BJ (cell line): ENCODE measurements at places on chromosomes 16 and 17. TPM values are rescaled to one million over a fixed set of nuclear protein-coding genes. Genes with fewer than 3 reads are reported as not detected.

DNA sequence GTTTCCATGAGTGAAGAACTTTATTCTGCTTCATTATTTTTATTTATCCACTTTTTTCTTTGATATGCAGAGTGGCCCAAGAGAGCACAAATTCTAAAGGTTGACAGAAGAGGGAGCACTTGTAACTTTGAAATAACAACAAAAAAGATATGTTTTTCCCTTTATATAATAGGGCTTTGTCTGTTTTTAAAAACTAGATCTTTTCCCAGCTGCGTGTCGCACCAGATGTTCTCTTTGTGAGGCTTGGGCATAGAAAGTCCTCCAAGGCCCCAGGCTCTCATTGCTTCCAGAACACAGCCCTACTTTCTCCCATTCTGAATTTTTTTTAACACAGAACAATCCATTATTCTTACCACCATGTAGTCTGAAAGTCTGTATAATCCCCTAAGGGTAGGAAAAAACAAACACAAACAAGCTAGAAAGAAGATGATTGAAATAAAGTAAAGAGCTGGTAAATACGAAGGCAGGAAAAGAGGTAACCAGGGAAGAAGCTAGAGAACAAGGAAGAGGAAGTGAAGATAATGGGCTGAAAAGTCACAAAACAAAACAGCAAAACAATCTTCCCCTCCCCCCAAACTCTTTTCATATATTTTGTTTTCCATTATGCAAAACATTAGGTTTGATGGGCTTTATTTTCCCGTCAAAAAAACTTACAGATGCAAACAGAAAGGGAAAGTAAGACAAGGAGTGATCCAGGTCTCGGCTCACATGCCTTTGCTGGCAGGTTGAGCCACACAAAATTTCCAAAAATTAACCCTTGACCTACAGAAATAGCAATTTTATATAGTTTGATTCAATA, 160.4 kb downstream of the ABCA8 start:
- no peak for DNase-seq

The ADAP2 gene
- polyA plus RNA-seq, result 0.12 and 0.42 TPM in 2 replicates

The ABI3 gene
- polyA plus RNA-seq, result 0.71 and 1.5 TPM in 2 replicates

The SLFN12 gene
- 8.6 and 16.5 TPM in 2 replicates for polyA plus RNA-seq

DNA sequence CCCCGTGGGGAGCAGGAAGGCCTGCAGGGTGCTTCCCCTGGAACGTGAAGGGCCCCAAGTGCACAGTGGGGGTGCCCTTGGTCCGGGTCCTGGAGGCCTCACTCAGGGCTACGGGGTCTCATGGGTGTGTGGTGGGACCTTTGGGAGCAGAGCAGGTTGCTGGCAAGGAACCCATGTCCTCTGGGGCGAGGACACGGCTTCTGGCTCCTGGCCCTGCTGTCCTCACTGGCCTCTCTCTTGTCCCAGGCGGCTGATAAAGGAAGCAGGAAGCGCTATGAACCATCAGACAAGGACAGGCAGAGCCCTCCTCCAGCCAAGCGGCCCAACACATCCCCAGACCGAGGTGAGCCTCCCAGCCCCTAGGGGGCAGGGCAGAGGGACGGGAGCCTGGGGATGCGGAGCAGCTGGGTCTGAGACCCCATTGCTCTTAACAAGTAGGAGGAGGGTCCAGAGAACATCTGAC, 9.8 kb upstream of the IL17C start:
- DNase-seq, result no peak

DNA sequence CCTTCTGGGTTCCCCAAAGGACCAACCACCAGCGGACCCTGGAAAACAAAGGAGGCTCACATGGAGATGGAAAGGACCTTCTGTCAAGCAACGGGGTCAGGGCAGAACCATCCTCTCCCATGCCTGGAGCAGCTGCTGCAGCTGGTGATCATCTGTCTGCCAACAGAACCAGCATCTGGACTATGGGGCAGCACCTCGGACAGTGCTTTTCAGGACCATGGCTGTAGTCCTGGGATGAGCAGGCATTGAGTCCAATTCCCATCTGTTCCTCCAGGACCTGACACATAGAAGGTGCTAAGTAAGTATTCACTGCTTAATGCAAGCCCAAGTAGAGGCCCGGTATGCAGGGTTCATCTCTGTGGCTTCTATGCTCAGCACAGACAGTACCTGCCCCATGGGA, 304.7 kb downstream of the XYLT1 start:
- DNase-seq, result no peak

The KRTAP9-1 gene
- polyA plus RNA-seq, result not detected in 2 replicates
